HuH-7 (cell line): ENCODE measurements at places on chromosomes 3 and 15.

- no peak for DNase-seq
Measured at GRCh38 chr15:81146466-81146865, 12.4 kb downstream of the CFAP161 start.

- no peak for DNase-seq
Measured at GRCh38 chr3:171184372-171184771, 157.9 kb upstream of the SLC2A2 start.

DNA sequence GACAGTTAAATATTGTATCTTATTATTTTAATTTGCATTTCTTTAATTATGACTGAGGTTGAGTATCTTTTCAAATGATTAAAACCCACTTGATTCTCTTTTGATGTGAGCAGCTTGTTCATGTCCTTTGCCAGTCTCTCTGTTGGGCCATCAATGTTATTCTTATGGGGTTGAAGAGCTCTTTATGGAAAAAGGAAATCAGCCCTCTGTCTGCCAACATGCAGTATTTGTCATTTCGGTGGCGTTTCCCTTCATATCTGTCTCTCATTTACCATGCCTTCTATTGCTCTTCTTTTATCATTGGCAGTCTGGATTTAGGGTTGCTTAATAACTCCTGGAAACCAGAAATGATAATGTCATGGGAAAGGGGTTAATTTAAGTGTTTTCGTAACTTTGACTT, 340.7 kb upstream of the DNAJC19 start:
- no peak for DNase-seq

GRCh38 chr3:81531846-81532245, 229.6 kb downstream of the GBE1 start:
- no peak for DNase-seq

GRCh38 chr3:128502712-128503111, 9.7 kb upstream of the GATA2 start:
- no peak for DNase-seq

GRCh38 chr15:90209591-90209990, 8.5 kb downstream of the SEMA4B start:
- DNase-seq, result no peak

- no peak for DNase-seq
Measured at GRCh38 chr3:141578202-141578973, 91.6 kb downstream of the RASA2 start.

GRCh38 chr3:40871394-40871793, 327.9 kb upstream of the CTNNB1 start:
- no peak for DNase-seq

- no peak for DNase-seq
Measured at GRCh38 chr3:72618739-72619138, 229.5 kb downstream of the SHQ1 start.
